ENCODE measurements at places on chromosomes 2 and 18.

- no peak for DNase-seq
Measured at GRCh38 chr18:54718408-54718773, 109.9 kb upstream of the RAB27B start.

GRCh38 chr18:41153871-41154270 is 801.2 kb upstream of the PIK3C3 start:
- no peak for DNase-seq

- DNase-seq: no peak
Measured at GRCh38 chr2:148903979-148904378, 29.0 kb downstream of the KIF5C start.

DNA sequence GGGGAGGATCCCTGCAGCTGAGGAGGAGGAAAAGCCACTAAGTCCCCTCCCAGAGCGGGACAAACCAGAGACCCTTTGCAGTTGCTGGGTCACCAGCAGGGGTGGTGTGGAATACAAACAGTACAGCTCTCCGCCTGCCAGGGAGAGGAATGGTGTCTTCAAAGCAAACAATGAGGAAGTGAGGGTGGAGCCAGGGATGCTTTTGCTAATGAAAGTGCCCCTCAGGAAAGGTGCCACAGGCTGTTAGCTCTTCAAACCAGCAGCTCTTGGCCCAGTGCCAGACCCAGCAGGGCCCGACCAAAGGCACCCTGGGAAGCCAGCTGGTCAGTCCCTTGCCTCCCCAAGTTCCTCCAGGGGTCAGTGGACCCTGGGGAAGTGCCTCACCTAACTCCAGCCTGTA is 102.8 kb downstream of the HIBCH start:
- no peak for DNase-seq

- DNase-seq: no peak
Measured at GRCh38 chr2:135030826-135031225, 16.4 kb downstream of the MAP3K19 start.

DNA sequence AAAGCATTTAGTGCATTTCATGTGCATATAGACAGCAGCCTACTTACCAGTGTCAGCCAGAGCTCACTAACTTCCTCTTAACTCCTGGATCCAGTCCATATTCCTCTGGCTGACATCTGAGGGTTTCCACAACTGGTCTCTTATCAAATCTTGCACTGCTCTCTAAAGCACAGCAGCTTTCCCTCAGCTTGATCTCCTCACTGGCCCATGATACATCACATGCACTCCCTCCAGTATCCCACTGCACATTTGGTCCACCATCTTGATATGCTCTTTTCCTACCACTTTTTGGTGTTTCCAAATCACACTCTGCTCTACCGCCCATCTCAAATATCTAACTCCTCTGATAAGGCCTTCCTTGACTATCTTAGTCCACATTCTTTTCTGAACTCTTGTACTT is 105.0 kb upstream of the ZFP36L2 start:
- no peak for DNase-seq

DNA sequence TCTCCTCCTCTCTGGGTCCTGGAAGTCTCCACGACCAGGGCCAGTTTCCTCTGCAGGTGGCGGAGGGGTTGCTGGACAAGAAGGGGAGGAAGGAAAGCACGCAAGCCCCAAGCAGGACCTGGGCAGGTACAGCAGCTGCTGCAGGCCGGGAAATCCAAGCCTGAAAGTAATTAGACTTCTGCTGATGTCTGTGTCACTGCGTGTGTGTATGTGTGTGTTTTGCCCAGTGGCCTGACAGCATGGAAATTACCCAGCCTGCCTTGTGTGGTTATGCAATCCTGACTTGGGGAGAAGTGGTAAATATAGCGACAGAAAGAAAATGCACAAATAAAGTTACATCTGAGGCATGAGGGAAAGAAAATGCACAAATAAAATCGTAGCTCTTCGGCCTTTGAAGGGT is 121.8 kb upstream of the ZBTB14 start:
- DNase-seq: peak; percentile 14

GRCh38 chr2:198611201-198611600 is 806.8 kb downstream of the PLCL1 start:
- no peak for DNase-seq

DNA sequence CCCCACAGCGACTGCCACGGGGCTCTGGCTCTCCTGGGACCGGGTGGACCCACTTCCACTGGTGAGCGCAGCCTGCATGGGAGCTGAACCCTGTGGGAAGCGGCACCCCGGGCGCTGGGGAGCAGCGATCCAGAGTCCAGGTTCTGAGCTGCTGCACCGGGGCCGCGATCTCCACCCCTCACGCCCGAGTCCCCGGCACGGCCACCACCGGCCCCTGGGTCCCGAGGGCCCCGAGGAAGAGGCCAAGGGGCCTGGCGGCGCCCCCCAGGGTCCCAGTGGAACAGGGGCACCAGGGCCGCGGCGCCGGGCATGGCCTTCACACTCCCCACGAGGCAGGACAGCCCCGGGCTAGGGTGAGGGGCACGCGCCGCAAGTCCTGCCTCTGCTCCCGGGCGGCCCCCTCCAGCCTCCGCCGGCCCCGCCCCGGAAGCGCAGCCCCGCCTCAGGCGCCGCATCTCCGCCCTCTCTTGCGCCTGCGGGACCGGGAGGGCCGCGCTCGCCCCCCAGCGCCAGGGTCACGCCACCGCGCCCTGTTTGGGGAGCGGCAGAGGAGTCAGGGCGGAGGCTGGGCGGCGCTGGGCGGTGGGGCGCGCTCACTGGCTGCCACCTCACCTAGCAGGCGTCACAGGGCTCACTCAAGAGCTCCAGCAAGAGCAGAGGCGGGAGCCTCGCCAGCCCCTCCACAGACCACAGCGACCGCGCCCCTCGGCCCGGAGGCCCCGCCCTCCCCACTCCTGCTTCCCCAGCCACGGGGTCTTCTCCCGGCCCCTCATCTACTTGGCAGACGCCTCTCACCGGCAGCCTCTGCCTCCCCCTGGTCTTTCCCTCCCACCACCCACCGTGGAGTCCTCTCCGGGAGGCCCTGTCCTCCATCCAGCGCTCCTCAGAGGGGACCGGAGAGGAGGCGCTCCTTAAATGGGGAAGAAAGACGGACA is 26.8 kb downstream of the THAP4 start:
- DNase-seq: peak; percentile 87

- DNase-seq: no peak
Measured at GRCh38 chr2:158402665-158403064, 53.9 kb downstream of the CCDC148 start.

- DNase-seq: no peak
Measured at GRCh38 chr2:160247296-160248035, 47.4 kb upstream of the ITGB6 start.

DNA sequence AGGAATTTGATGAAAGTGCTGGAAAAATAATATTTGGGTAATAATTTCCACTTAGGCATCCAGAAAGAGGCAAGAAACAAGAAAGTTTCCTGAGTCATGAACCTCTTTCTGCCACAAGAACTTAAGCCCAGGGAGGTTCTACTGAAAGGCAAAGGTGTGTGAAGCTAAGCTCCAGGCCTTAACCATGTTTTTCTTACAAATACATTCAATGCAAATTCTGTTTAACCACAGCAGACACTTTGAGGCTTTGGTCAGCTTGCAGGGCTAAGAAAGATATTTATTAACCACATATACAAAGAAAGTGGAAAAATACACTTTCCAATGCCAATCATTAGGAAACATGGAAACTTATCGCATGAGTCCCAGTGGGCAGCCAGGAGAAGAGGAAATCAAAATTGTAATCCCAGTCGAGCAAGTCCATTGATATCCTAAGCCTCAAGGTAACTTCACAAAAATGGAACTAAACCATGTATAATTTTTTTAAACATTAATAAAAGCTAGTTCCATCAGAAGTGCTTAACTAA is 68.3 kb downstream of the PIEZO2 start:
- no peak for DNase-seq

DNA sequence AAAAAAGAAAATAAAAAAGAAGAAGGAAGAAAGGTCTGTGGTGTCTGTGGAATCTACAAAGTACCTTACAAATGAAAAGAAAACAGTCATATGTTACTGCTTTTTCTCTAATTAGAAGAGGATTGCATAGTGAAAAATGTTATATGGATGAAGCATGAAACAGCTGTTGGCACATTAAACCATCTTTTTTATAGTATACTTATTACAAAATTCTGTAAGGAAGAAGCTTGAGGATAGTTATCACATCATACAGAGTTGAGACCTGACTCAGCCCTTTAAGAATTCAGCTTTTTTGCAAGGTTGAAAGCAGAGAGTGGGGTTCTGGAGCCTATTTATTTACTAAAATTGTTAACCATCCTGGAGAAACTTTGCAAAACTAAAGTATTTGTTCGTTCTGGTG is 222.7 kb downstream of the PHLPP1 start:
- no peak for DNase-seq

GRCh38 chr2:237669628-237670392 is 42.4 kb downstream of the LRRFIP1 start:
- no peak for DNase-seq

All from CD4-positive, alpha-beta T cell treated with Interleukin-4 for 4 hours (primary cell).